ENCODE measurements at places on chromosomes 7 and 10.

- no peak for DNase-seq
These were observed 16.8 kb upstream of the MTPN start for GRCh38 chr7:135993950-135994349.

DNA sequence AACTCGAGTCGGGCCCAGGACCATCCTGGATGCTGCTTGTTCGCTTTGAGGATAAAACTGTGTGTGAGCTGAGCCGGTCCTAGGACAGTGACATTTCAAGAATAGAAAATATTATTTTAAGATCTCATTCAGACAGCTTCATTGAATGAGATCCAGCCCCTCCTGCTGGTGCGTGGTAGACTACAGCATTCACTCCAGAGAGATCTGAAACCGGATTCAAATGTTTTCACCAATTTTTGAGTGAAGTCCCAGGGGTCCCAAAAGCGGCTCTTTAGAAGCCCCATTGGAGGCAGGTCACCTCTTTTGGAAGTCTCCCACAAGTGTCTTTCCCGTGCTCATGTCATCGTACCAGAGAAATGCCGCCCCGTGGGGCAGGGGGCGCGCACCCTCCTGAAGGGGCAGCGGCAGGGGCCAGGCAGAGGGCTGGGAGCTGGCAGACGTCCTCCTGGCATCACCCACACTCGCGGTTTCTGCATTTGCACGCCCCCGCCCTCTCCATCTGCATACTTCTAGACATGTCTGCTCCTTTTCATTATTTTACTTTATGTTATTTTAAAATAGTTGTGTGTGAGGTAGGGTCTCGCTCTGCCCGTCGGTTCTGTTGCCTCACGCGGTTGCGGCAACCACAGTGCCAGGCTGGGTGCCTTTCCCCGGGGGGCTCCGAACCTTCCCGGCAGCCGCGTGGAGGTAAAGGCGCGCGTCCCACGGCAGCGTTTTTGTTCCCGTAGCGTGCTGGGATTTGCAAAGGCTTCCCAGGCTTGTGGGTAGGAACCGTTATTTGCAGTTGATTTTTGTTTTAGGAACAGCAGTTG, 52.3 kb upstream of the DPYSL4 start:
- no peak for DNase-seq

DNA sequence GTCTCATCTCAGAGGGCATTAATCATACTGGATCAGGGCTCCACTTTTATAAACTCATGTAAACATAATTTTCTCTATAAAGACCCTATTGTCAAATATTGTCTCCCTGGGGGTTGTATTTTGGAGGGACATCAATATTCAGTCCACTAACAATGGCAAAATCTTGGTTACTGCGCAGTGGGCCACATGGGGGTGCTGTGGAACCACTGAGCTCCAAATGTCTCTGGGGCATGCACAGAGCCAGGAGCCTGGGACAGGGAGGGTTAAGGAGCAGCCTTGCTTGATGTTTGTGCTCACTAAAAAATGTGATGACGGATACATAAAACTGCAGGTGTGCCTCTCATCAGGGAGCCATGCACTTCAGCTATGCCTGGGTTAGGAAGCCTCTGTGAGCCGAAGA, 62.1 kb upstream of the PRSS58 start:
- DNase-seq, result no peak

- no peak for DNase-seq
These were observed 199.8 kb downstream of the MAD1L1 start for GRCh38 chr7:2032876-2033407.

DNA sequence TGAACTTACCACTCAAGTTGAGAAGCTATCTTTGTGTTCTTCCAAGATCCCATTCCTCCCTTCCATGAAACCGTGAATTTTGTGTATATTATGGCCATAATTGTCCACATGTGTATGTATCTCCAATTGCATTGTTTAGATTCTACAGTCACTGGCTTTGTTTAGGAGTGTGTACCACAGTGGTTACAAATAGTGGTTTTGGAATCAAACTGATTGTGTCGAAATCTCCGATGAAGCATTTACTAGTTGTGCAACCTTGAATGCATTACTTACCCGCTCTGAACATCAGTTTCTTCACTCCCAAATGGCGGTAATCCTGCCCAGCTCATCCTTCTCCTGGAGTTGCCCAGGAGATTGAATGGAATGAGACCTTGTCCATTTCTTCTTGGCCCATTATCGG, 145.0 kb upstream of the ZNF32 start:
- no peak for DNase-seq

GRCh38 chr10:89129911-89130310, 77.2 kb downstream of the CH25H start:
- no peak for DNase-seq

GRCh38 chr7:126930166-126930565, 322.6 kb downstream of the GRM8 start:
- DNase-seq, result no peak

DNA sequence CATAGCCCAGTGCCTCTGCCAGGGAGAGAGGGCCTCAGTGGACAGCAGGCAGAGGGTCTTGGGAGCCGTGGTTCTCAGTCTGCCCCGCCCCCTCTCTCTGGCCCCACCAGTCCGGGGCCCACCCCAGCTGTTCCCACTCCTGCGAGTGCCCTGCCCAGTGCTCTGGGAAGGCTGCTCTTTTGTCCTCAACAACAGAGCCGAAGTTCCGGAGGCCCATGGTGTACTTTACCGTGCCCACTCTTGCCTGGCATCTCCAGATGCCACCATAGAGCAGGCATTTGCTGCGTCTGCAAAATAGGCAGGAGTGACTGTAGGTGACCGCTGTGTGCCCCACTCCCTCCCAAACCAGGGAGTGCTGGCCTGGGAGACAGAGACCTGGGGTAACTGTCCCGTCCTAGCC, 29.3 kb upstream of the PCBD1 start:
- no peak for DNase-seq

GRCh38 chr10:17576768-17577167, 40.4 kb downstream of the HACD1 start:
- DNase-seq, result no peak

GRCh38 chr10:45438466-45439090, 64.6 kb downstream of the ALOX5 start:
- DNase-seq, result no peak

DNA sequence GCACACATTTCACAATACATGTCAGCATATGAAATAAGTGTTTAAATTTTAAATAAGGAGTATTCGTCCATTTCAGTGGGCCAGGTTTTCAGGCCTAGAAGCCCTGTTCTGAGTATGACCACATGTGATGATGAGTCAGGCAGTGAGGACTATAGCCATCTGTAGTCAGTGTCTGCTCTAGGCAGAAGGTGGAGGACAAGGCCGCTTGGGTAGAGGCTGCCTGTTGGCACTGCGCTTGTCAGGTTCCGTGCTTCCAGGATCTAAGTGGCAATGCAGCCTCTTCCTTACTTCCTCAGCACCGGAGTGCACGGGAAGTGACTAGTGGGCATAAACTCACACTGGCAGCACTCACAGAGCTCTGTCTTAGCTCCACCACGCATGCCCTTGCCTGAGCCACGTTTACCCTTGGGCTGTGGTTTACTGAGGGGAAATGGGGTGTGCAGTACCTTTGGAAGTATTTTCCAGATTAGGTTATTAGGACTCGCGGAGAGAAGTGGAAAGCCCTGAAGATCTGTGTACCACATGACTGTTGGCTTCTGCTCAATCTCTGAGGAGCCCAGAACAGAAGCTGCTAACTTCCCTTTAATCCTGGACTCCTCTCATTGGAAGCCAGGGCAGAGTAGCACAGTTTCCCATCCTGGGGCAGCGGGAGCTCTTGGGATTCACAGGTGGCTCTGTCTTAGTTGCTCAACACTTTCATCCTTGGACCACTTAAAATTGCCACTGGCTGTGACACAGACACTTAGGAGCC, 87.5 kb upstream of the GJD4 start:
- DNase-seq, result no peak

GRCh38 chr7:28685644-28686417, 272.3 kb downstream of the TRIL start:
- no peak for DNase-seq

DNA sequence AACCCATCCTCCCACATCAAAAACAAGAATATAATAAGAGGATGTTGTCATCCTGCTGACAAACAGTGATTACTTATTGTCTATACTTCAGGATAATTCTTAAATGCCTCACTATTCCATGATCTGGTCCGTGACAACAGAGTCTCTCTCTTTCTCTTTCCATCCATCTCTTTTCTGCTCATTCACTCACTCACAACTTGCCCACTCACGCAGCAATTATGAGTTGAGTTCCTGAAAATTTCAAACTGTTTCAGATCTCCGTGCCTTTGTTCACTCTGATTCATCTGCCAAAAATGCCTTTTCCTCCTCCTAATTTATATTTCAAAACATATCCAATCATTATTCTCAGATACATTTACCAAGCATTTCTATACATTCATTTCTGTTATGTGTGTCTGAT, 1.4 kb downstream of the OR6B1 start:
- no peak for DNase-seq

DNA sequence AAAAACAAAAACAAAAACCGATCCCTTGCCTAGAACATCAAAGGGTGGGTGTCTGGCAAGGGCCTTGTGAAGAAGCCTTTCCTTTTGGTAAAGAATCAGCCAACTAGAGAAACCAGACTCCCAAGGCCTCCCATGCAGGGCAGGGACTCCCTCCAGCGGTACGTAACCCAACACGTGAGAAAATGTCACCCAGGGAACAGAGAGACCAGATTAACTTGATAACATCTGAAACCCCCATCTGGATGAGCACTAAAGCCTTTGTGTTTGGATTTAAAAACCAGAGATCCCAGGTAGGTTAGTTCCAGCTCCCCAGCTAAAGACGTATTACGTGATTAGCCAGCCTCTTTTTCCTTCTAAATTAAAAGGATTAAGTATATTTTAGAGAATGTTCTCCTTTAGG, 3.0 kb upstream of the HABP2 start:
- no peak for DNase-seq

GRCh38 chr7:25804154-25804553, 347.8 kb upstream of the NFE2L3 start:
- DNase-seq, result no peak

DNA sequence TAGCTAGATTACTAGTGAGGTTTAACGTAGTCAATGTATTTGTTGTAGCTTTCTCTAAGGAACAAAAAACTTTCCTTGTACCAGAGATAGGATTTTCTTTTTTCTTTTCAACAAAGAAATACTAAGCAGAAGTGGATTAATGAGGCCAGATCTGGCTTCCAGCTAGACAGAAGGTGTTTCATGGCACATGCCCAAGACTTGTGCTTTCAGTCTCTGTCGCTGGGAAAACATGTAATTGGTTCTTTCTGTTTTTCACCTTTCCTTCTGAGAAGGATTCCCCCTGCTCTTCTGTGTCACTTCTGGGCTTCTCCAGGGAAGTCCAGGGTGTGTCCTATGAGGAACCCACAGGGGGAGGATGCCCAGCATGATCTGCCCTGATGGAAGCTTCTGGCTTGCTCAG, 492.2 kb downstream of the CCSER2 start:
- DNase-seq, result no peak

DNA sequence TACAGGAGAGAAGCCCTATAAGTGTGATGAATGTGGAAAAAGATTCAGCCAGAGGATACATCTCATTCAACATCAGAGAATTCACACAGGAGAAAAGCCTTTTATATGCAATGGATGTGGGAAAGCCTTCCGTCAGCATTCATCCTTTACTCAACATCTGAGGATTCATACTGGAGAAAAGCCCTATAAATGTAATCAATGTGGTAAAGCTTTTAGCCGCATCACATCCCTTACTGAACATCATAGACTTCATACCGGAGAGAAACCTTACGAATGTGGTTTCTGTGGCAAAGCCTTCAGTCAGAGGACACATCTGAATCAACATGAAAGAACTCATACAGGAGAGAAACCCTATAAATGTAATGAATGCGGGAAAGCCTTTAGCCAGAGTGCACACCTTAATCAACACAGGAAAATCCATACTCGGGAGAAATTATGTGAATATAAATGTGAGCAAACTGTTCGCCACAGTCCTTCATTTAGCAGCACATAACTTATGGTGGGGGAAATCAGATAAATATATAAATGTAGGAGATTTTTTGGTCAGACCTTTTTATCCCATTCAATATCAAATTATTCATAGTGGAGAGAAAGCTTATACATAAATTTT, 12.1 kb upstream of the MRPS17 start:
- no peak for DNase-seq

DNA sequence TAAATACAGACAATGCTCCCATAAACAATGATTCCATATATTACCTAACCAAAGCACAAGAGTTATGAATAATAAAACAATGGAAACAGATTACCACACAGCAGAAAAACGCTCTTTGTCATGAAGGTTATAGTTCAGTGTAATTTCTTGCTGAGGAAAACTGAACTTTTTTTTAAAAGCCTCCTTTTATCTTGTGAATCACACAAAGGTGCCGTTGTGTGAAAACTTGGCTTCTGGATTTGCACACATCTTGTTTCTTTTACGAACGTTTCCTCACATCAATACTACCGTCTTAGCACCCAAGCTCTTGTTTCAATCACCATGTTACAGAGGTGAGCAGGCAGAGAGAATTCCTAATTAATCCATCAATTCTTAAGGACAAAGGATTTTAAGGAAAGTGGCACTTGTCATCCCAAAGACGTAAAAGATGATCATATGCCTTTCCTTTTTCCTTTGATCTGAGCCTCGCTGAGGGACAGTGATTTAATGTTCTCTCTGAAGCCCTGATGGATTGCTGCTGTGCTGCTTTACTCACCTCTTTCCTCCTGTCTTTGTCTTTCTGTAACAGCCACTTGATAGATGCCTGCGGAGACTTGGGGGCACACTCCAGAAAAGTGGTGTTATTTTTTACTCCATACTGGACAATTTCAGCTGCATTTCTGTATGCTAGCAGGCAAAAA, 110.1 kb downstream of the CD36 start:
- no peak for DNase-seq

DNA sequence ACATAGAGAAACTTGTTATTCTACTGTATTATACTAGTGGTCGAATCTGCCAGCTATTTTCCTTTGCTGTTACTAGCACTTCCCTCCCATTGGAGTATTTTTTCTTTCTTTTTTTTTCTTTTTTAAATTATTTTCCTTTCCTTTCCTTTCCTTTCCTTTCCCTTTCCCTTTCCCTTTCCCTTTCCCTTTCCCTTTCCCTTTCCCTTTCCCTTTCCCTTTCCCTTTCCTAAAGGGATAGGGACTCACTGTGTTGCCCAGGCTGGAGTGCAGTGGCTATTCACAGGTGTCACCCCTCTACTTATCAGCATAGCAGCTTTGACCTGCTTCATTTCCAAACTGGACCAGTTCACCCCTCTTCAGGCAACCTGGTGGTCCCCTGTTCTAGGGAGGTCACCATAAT, 212.6 kb upstream of the SP4 start:
- no peak for DNase-seq
